NCI-H748 treated with DMSO at 0.1 percent for 48 hours (cell line): ENCODE measurements at places on chromosomes 7 and 10.

- no peak for DNase-seq
These were observed 104.7 kb downstream of the GPR85 start for GRCh38 chr7:112981966-112982365.

GRCh38 chr7:143331179-143331801 is 15.4 kb downstream of the CLCN1 start:
- no peak for DNase-seq

DNA sequence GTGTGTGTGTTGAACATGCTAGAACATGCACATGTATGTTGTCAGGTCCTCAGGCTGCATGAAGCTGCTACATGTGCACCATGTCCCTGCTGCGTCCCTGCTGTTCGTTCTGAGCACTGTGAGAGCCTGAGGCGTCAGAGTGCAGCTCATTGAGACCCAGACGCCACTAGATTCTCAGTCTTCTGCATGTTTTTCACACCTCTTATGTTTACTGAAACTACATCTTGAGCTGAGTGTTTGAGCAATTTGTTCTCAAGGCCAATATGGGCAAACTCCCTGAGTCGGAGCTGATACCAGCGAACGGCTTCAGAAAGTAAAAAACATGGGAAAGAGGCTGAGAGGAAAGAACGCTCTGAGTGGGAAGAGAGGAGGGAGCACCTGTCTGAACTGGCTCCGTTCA is 350.4 kb downstream of the PAXIP1 start:
- DNase-seq: no peak

GRCh38 chr10:25112016-25112415 is 62.8 kb upstream of the GPR158 start:
- DNase-seq: no peak

DNA sequence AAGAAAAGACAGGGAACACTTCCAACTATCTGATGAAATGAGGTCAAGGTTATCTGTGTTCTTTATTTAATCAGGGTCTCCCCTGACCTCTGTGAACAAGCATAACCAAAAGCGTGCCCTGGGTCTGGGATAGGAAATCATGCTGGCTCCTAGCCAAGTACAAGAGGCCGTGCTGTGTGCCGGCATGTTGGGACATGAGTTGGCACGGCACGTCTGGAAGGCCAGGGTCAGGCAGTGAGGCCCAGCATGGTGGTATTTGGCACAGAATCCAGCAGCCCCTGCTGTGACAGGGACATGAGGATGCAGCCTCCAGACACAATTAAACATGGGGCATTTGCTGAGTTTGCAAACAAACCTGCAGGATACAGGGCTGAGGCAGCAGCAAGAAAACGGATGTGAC is 320.4 kb downstream of the PLXNA4 start:
- peak; percentile 33 for DNase-seq

- DNase-seq: no peak
These were observed 44.5 kb downstream of the HHEX start for GRCh38 chr10:92734301-92734700.

GRCh38 chr10:36332926-36333325 is 690.8 kb upstream of the FZD8 start:
- DNase-seq: no peak

DNA sequence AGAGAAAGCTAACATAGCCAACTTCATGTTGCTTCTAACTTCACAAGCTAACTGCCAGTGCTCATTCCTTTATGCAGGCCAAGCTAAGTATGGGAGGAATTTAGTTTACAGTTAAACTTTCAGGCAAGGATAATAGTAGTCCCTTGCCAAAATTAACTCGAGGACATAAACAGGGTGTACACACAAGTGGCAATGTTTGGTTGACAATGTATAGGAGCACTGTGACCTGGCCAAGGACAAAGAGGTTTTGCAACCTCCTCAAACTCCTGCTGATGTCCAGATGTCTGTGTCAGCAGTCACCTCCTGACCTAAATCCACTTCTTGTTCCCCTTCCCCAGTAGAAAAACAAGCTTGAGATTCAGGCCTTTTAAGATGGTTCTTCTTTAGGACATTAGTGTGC is 494.6 kb upstream of the KLF6 start:
- DNase-seq: no peak

DNA sequence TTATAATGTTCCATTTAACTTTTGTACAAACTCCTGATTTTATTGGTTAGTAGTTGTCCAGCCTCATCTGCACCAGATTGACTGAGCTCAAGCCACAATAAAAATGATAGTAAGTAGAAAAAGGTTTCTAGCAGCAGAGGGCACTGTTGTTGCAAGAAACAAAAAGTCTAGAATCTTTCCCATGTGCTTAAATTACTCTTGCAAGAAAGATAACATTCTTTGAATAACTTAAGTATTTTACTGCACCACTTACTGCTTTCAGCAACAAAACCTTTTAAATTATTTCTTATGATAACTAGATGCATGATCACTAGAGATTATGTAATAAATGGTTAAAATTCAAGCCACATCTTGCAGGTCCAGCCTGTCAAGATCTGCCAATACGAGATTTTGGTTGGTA is 27.0 kb downstream of the LMOD2 start:
- peak; percentile 48 for DNase-seq

GRCh38 chr7:70763961-70764691 is 367.8 kb upstream of the GALNT17 start:
- DNase-seq: no peak

GRCh38 chr10:113317489-113317888 is 235.4 kb upstream of the HABP2 start:
- no peak for DNase-seq

GRCh38 chr7:93913197-93913596 is 6.8 kb downstream of the GNGT1 start:
- no peak for DNase-seq

- DNase-seq: no peak
These were observed 344.3 kb downstream of the GLRX3 start for GRCh38 chr10:130480491-130480890.

DNA sequence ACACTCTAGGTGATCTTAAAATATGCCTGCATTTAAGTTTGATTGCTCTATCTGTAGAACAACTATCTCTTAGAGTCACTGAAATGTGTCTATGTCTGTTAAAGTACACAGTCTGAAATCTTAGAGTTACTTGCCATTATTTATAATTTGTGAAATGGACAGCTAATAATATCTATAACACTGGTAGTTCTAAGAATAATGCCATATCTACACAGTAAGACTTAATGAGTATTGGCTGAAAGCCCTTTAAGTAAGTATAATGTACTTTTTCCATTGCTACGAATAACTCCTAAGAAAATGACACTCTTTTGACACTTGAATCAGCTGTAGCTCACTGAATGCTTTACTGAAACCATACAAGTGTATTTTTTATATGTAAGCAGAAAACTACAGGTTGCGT is 567.4 kb upstream of the PCDH15 start:
- no peak for DNase-seq

DNA sequence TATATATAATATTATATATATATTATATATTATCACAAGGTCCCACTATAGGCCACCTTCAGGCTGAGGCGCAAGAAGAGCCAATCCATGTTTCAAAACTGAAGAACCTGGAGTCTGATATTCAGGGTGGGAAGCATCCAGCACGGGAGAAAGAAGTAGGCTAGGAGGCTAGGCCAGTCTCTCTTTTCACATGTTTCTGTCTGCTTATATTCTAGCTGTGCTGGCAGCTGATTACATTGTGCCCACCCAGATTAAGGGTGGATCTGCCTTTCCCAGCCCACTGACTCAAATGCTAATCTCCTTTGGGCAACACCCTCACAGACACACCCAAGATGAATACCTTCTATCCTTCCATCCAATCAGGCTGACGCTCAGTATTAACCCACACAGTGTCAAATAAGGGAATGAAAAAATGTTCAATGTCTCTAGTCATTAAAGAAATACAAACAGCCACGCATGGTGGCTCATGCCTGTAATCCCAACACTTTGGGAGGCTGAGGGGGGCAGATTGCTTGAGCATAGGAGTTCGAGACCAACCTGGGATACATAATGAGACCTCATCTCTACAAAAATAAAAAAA is 135.4 kb upstream of the PCBD1 start:
- no peak for DNase-seq

DNA sequence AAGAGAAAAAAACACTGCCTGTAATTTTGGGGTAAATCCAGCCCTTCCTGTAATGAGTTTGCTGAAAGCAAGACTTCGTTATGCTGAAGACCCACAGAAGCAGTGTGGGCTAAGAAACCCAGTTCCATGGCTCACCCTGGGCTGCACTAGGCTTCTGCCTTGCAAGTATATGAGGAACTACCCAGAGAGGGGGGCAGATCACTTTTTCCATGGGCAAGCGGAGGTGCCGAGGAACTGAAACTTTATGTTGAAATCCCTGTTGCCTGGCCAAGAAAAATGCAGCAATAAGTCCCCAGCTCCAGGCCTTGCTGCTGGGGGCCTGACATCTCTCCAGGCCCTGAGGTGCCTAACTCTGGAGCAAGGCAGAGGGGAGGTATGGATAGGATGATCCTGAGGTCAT is 8.5 kb downstream of the RASSF4 start:
- no peak for DNase-seq

DNA sequence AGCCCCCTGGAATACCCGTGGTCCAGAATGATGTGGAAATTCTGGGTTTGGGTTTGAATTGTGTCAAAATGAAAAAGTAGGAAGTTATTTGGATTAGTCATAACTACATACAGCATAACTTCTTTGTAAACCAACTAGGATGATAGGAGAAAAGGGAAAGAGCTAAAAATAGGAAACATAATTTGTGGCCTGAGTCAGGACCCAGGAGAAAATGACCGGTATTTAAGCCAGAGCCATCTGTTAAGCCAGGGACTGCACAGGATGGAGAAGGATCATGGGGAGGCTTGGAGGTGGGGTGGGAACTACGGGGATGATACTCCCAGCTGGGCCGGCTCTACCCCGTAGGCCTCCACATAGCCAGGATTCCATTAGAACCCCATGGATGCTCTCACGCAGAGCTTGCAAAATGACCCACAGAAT is 98.6 kb downstream of the MYOF start:
- DNase-seq: no peak

DNA sequence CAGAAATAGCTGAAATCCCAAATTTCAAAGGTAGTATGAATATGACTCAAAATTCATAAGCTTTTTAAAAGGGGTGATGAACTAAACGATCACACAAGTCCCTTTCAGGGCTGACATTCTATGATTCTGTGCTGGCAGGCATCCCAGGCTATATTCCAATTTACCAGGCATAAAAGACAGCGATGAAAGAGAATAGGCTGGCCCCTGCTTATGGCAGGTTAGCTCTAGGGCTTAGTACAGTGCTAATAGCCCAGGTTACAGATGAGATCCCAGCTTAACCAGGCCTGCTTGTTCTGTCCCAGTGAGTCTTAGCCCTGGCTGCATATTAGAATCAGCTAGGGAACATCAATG is 56.4 kb downstream of the CDHR3 start:
- no peak for DNase-seq

GRCh38 chr7:139117599-139118233 is 8.2 kb upstream of the ZC3HAV1 start:
- no peak for DNase-seq

DNA sequence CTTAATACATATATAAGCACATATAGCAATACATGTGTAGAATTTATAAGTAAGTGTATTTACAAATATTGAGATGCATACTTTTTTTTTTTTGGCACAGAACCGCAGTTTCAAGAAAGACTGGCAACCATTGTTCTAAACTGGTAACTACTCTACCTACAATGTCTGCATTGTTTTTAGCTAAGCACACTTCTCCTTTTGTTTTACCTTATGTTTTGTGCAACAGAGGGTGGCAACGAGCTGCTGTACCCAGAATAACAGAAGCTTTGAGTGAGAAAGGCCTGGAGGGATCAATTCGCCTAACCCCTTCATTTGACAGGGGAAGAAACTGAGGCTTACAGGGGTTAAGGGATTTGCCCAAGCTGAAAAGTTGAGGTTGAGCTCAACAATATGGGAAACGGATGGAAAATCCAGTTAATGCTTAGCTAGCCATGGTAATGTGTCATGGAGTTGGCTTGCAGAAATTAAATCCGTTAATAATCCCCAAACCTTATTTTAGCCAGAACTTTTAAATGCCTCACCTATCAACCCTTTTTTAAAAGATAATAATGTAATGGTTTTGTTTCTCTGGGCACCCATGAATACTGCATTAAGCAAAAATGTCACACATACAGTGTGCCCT is 25.5 kb downstream of the FZD1 start:
- DNase-seq: no peak

DNA sequence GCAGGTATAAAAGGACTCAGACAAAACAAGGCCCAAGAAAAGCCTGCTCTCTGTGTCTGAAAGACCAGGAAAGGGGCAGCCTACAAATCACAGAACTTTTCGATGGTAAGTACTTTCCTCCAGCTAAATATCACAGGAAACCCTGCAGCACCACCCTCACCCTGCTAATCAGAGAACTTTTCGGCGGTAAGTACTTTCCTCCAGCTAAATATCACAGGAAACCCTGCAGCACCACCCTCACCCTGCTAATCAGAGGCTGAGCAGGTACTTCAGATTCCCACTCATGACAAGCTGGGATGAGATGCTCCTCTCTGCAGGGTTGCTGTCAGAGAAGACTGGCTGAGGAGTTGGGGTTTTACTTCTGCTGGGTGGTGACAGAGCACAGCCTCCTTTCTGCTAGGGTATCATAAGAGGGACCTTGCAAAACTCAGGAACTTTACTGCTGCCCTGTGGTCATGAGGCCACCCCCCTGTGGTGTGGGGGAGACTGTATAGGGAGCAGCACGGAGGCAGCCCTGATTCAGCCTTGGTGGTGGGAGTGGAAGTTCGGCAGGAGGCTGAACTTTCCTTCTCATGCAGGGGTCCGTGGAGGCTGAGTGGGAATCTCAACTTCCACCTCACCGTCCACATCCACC is 7.2 kb downstream of the WDR37 start:
- no peak for DNase-seq

DNA sequence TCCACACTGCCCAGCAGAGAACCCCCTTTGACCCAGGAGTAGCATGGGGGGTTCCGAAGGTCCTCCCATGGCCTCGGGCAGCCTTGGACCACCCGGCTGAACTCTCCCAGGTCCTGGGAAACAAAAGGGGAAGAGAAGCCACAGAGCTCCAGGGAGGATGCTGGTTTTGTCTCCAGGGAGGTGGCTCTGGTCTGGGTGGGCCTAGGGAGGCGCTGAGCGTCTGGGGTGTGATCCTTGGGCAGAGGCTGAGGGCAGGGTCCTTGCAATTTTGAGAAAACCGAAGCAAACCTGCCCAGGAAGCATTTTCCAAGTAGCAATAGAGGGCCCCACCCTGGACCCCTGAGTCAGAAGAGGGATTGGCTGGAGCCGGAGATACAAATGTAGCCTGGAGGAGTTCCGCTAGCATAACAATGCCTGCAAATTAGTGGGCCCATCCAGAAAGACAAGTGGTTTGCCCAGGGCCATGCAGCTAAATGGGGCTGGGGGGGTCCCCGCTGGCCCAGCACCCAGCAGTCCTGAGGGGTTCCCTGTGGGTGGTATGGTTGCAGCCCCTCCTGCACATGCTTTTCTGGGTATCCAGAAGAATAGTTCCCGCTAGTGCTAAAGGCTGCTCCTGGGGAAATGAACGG is 2.0 kb downstream of the UTF1 start:
- DNase-seq: no peak

- DNase-seq: no peak
These were observed 606 bp upstream of the LAMB1 start for GRCh38 chr7:108003599-108003935.

- no peak for DNase-seq
These were observed 21.7 kb downstream of the DDIT4 start for GRCh38 chr10:72295330-72295910.

- DNase-seq: no peak
These were observed 584 bp upstream of the ZMIZ1 start for GRCh38 chr10:79068203-79068561.
